GM23338 (cell line): ENCODE measurements at places on chromosomes 6 and 20. TPM values are rescaled to one million over a fixed set of nuclear protein-coding genes. Genes with fewer than 3 reads are reported as not detected.
A peak's percentile ranks its signal among the peaks of the same experiment; 100 is the strongest.

RAB44 gene
- total RNA-seq, result not detected in 2 replicates

DNA sequence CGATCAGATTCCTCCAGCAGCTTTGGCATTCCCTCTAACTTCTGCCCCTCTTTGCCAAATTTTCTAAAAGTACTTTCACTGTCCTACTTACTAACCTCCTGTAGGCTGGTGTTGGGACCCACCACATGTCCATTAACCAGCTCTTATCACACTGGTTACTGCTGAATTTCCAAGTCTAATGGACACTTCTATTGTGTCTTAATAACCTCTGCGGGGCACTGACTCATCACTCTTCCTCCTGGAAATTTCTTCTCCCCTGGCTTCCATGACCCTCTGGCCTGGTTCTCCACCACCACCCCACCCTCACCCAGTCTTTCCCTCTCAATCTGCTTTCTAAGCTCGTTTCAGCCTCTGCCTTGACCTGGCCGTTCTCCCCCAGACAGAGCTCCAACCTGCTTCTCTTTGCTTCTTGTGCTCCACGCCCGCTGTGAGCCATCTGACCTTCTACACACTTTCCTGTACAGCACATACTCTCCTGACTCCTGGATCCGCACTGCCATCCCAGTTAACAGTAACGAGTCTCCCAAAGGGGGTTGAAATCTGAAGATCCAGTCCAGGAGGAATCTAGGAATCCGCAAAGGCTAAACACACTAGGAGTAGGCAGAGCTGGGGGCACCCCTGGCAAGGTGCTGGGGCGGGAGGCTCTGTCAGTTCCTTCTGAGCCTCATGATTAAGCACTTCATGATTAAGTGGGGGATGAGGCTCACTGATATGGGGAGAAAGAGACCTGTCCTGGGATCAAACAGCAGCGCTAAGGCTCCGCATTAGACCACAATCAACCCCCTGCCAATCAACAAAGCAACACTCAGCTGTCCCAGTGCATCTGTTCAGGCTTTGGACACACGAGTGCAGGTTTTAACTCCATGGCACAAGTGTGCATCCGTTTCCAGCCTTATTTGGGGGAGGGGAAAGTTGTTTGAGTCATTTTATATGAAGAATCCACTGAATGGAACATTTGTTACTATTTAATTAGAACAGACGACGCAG lies 146.3 kb downstream of the LY86 start:
- no peak for DNase-seq

GRCh38 chr20:45037050-45037449 lies 63.9 kb downstream of the KCNS1 start:
- no peak for DNase-seq

- DNase-seq, result no peak
Measured at GRCh38 chr20:57749131-57749690, 39.4 kb upstream of the PMEPA1 start.

GRCh38 chr20:62002882-62003480 lies 62.7 kb downstream of the TAF4 start:
- no peak for DNase-seq

DNA sequence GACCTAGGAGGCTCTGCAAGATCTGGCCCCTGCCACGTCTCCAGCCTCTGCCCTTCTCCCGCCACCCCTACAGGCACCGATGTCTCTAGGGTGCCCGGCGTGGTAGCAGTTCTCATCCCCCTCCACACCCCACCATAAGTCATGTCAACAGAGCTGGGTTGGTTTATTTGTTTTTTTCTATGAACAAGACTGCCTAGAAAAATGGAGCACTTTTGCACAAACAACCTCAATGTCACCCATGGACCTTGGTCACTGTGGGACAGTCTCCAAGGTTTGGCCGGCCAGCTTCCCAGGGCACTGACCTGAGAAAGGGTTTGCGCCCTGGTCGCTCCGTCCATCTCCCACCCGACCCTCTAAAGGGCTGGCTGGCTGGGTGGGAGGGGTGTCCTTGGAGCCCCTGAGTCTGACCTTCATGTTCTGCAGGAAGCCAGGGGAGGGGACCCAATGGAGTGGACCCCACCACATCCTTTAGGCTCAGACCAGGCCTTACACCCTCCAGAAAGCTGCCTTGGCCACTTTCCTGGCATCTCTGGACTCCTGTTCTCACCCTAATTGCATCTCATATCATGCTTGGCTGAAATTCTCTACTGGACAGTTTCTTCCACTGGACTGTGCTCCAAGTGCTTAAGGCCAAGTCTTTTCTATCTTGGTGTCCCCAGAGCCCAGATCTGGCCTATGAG lies 104.8 kb upstream of the PTPN1 start:
- no peak for DNase-seq

EPHA7 gene
- total RNA-seq, result 7.3 TPM in 2 replicates

- peak; percentile 11 for DNase-seq
Measured at GRCh38 chr6:112622036-112622435, 274.9 kb downstream of the RFPL4B start.

DNA sequence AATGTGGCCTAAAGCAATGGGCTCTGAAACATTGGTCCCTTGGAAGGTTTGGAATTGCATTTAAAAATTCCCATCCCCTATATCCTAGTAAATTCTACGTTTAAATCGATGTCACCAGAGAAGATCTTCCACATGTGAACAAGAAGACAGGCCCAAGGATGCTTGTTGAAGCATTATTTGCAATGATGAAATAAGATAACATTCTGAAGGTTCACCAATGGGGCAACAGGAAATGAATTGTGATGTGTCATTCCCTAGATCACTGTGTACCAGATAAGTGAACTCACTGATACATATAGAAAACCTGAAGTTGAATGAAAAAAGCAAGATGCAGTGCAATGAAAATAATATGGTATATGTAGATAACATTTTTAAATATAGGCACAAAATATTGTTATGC lies 464.3 kb upstream of the BTBD3 start:
- no peak for DNase-seq

NKX2-2 gene
- not detected in 2 replicates for total RNA-seq

GRCh38 chr6:120274547-120274946 lies 925.0 kb upstream of the MAN1A1 start:
- no peak for DNase-seq

- DNase-seq, result no peak
Measured at GRCh38 chr6:125008261-125008703, 46.0 kb downstream of the RNF217 start.

DNA sequence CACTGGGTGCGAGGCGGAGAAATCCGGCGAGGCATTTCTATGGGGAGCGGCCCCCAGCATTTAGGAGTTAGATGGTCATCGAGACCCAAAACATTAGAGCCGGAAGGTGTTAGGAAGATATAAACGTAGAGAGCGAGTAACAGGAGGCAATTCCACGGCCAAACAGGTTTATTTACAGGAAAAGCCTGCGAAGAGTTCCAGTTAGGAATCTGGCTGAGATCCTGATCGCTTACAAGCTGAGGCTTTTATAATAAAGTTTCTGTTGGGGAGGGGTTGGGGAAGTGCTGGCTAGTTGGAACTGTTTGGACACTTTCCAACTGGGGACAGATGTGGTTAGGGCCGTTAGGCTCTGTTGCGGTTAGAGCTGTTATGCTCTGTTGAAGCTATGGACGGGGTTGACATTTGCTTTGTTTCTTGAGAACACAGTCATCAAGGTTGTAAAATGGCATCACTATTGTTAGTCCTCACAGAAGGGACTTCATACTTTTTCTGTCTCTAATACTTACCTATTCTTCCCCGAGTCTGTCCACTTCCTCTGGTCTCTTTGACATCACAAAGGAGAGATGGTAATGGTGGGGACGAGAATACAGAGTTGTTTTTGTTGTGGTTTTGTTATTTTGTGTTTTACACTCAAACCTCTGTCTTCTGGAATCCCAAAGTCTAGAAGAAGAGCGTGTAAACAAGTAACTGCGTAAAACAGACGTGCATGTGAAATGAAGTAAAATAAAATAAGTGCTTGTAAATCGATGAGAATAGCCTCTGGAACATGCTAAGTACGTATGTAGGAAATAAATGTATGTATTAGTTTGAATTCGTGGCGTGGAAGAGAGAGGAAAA lies 554 bp upstream of the ZSCAN31 start:
- DNase-seq, result no peak

COX4I2 gene
- not detected in 2 replicates for total RNA-seq

- no peak for DNase-seq
Measured at GRCh38 chr20:48831718-48832404, 4.1 kb upstream of the PREX1 start.

TSPO2 gene
- not detected in 2 replicates for total RNA-seq

GRCh38 chr6:133923938-133924593 lies 29.0 kb upstream of the TBPL1 start:
- DNase-seq, result peak; percentile 90

GRCh38 chr20:54345301-54345724 lies 130.1 kb upstream of the DOK5 start:
- DNase-seq, result no peak

- DNase-seq, result no peak
Measured at GRCh38 chr6:127951172-127951917, 50.5 kb upstream of the THEMIS start.

- no peak for DNase-seq
Measured at GRCh38 chr6:79427721-79428120, 109.5 kb downstream of the LCA5 start.

DNA sequence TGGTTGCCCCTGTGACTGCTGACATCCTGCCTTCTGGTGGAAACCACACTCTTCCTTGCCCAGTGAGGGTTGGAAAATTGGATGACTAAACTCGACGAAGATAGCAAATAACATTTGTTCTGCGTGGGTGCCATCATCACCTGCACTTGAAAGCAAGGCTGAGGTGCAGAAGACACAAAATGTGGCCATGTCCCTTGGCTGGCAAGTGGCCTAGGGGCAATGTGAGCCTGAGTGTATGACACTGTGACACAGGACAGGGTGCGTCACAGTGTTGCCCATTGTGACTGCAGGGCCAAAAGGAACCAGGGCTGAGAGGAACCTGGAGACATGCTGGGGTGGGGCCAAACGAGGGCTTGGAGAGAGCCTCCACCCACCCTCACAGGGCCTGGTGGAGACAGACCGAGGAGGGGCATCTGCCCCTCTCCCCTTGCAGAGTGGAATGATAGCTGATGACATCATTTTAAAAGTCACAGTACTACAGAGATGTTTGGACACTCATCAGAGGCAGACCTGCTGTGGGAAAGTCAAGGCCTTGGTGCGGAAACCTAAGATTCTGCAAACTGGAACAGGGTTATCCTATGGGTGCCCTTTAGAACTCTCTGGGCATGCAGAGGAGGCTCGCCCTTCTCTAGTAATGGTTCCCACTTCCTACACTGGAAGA lies 12.8 kb upstream of the HLA-F start:
- DNase-seq, result no peak

EPB41L1 gene
- 33.1 and 48.7 TPM in 2 replicates for total RNA-seq

DNA sequence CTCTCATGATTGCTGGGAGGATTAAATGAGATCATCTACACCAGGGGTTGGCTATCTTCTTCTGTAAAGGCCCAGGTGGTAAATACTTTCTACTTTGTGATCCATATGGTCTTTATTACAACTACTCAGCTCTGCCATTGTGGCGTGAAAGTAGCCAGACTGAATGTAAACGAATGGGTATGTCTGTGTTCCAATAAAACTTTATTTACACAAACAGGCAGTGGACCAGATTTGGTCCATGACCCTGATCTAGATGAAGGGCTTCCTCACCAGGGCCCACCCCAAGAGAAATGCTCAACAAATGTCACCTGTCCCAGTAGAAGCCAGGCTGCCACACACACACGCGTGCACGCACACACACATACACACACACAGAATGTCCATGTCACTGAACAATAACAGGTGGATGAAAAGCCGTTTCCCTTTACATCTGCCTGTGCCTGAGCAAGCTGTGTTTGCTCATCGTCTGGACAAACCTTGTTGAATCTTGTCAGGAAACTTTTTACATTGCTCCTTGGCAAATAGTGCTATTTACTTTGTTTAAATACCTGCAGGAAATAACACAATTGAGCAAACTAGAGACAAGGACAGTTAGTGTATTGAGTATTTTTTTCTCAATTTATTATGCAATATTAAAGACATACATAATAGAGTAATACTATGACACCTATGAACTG lies 114.3 kb downstream of the EYA2 start:
- DNase-seq, result no peak

TMEM200A gene
- 22.7 and 24.8 TPM in 2 replicates for total RNA-seq

ANGPT4 gene
- 0.17 and 1.0 TPM in 2 replicates for total RNA-seq

DNA sequence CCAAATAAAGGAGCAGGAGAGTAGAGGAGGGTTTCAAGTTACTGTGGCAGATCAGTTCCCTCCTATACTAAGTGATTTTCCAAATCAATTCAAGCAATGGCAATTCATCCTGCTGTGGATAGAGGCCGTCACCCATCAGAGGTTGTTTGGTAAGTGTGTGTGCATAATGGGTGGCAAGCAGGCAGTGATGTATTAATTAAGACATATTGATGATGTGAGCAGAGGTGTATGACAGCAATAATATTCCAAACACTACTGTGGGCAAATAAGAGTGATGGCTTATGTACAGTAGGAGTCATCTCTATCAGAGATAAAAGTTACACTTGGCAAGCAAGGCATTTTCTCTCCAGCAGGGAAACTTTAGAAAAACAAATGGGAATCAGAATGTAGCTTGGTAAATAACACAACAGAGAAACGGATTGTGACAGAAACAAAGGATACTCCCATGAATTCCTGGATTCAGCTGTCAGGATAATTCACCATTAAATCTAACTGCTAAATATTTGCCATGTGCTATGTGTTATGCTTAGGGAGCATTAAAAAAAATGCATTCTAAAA lies 196.3 kb downstream of the KHDC1L start:
- DNase-seq, result no peak

DNA sequence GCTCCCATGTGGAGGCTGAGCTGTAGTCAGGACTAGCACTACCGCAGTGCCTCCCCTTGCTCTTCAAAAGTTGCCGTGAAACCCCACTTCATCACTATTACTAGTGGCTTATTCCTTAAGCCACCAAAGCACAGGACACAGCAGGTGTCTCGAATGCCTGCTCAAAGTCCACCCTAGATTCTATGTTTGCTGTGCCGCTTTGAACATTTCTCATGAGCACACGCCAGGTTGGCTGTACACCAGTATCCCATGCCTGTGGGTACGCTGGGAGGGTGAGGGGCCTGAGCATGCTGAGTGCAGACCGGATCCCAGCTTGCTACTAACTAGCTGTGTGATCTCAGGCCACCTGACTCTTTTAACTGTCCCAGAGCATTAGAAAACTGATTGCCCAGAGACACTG lies 335.8 kb upstream of the QKI start:
- no peak for DNase-seq

SMIM13 gene
- total RNA-seq, result 11.1 and 12.7 TPM in 2 replicates

ITPR3 gene
- total RNA-seq, result 29.8 and 31.9 TPM in 2 replicates
